ENCODE measurements at places on chromosomes 5 and 9. TPM values are rescaled to one million over a fixed set of nuclear protein-coding genes. Genes with fewer than 3 reads are reported as not detected.

The TGFBR1 gene
- 91.6 TPM for total RNA-seq

The GPR150 gene
- 0.23 TPM for total RNA-seq

The EDIL3 gene
- total RNA-seq: 143 TPM

The OBP2B gene
- total RNA-seq: not detected

- no peak for DNase-seq
Observed at GRCh38 chr5:34517249-34517648, 138.9 kb upstream of the RAI14 start.

DNA sequence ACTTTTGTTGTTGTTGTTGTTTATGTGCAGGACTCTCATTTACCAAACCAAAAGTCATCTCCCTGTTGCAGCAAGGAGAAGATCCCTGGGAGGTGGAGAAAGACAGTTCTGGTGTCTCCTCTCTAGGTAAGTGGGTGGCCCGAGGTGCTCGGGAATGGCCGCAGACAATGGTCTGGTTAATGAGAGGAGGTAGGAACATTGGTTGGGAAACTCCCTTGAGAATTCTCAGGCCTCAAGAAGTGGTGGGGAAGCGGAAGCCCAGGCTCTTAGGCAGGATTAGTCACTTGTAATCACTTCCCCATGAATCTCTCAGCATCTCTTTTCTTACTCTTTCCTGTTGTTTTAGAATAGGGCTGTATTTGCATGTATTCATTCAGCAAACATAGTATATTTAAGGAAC, 7.2 kb downstream of the ZNF354B start:
- DNase-seq: no peak

The PCDHGA9 gene
- 7.2 TPM for total RNA-seq

DNA sequence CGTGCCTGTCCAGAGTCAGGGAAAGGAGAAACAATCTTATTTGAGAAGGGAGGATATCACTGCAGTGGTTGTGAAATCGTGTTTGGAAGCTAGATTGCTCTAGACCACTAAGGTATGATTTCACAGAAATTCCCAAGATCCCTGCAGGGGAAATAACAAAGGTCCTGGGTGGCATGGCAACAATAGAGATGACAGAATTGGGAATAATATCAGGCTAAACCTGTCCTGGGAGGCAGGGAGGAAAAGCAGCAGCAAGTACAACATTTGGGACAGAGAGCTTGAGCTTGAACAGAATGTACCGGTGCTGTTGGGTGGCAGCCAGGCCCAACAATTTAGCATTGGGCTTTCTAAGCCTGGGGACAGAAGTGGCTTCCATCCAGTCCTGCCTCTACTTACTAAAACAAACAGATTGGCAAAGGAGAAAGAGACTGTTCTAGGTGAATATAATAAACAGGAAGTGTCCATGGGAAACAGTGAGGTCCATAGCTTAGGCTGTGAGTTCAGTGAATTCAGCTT, 17.0 kb upstream of the ARHGAP26 start:
- DNase-seq: peak; percentile 80

GRCh38 chr5:107518190-107518589, 152.5 kb downstream of the EFNA5 start:
- DNase-seq: no peak

The FAM151B gene
- total RNA-seq: 3.2 TPM

DNA sequence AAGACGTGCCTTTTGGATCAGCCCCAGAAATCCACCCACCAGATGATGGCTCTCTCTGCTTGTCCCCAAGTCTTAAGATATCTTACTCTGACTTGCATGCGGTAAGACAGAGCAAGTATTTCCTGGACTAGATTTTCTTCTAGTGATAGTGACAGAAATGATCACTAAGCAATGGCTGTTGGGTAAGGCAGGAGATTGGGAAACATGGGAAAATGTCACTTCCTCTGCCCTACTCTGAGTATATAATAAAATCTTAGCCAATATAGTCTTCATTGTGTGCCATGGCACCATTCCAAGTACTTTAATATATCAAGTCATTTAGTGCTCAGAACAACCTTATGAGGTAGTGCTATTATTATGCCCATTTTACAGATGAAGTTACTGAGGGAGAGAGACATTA, 31.0 kb upstream of the GNA14 start:
- no peak for DNase-seq

DNA sequence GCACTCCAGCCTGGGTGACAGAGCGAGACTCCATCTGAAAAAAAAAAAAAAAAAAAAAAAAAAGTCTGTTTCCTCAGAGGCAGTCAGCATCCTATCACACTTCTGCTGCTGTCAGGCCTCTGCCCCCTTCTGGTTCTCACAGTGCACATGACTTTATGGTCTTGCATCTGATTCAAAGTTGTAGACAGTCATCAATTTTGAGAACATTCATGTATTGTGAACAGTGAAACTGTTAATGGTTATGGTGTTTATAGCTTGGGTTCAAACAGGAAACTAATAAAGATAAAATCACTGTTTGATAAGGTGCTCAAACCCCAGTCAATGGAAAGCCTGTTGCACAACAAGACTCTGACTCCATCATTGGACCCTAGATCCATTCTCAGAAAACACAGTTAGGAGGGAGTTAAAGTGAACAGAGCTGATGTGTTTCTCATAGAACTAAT, 61.4 kb downstream of the FOXD1 start:
- DNase-seq: no peak

DNA sequence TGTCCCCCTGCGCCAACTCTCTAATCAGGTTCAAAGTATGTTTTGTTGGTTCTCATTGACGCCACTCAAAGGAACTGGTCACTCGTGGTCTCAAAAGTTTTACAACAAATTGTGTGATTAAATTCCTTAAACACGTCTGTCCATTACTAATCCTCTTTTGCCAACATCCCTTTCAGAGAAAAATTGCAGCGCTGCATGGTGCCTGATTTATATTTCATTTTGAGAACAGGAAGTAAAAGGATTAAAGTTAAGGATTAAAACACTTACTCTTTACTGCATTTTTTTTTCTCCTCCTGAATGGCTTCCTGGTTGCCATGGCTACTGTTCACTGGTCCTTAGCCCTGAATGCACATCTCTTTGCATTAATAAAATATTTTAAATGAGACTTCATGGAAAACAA, 383.5 kb downstream of the GLIS3 start:
- DNase-seq: no peak

DNA sequence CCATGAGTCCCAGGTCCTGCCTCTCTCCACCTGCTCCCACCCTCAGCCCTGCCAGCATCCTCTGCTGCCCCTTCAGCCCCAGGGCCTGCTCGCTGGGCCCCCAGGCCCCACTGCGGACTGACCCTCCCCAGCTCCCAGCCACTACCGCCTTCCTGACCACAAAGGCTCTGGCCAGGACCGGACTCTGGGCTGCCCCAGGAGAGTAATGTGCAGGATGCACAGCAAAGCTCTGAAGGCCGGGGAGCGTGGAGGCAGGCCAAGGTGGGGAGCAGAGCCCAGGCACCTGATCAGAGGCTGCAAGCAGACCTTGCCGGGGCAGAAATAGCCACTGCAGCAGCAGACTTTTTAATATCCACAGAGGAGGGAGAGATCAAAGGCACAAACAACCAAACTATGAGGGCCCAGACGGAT, 27.9 kb downstream of the IPPK start:
- DNase-seq: no peak

The PCDHGA5 gene
- total RNA-seq: 5.2 TPM

DNA sequence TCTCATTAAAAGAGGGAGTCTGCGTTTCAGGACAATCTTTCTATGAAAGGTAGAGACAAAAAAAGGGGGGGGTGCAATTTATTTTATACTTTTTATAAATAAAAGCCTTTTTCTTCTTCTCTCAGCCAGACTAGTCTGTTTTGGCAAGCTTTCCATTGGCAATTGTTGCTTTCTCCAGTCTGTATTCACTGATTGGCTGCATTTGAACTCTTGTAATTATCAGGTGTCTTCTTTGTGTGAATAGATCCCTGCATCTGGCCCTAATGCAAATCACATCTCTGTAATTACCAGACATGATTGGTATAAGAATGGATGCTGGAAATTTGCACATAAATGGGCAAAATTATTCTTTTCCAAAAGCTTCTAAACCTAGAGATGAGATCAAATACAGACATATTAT, 7.6 kb upstream of the EQTN start:
- DNase-seq: no peak

The SLC22A5 gene
- 7.4 TPM for total RNA-seq

Data from posterior vena cava (tissue), 2 donors.